ENCODE measurements at places on chromosomes 16 and 17.

DNA sequence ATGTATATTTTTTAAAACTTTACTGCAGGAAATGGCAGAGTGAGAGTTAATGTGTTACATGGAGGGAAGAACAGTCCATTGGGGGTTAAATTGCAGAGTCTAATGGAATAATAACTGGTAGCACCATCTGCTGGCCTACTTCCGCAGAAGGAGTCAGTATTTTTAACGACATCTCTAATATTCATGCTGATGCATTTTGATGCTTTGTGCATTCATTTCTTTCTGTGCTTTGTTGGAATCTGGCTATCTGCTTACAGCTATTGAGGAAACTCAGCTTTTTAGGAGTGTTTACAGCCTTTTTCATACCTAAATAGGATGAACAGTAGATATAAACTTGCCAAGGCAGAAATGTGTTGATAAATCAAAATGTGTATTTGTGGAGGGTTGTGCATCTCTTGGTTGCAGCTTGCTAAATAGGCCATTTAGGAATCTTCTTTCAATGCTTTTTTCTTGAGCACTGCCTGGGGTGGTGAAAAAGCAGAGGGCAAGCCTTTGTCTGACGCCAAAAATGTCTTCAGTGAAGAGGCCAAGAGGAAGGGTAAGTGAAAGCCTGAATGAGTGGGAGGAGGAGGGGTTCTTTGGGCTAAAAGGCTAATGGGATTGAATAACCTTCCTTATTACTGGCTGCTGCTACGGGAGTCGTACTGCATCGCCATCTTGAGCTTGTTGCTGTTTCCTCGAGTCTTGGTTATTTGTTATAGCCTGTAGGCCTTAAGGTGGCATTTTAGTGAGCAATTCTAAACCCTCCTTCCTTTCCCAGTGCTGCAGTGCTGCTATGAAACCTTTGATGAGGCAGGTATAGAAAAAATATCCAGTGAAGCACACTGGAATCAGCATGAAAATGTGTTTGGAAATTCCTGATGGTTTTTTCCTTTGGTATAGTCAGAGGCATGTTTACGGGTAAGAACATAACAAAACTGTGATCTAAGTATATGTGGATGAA lies 153.3 kb downstream of the CHD9 start:
- peak; percentile 98 for DNase-seq

DNA sequence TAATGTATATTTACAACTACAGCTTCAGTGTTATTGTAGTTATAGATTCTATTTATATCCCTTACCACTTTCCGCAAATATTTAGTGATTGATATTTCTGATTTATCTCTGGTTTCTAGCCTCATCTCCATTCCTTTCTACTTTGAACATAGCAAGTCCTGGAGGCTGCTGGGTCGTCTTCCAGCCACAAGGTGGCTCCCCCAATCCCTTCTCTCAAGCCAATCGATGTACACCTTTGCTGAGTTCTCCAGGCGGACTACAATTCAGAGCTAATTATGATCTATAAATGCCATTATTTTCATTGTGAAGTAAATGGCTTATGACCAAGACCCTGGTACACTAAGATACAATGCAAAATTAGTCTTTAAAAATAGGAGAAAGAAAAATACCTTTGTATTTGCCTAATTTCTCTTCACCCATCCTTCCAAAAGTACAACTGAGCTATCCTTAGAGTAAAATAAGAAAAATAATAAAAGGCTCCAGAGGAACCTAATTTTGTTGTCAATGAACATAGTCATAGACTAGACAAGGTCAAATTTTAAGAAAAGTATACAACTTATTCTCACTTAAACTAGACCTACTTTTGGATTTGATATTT lies 122.1 kb downstream of the SKAP1 start:
- peak; percentile 67 for DNase-seq

DNA sequence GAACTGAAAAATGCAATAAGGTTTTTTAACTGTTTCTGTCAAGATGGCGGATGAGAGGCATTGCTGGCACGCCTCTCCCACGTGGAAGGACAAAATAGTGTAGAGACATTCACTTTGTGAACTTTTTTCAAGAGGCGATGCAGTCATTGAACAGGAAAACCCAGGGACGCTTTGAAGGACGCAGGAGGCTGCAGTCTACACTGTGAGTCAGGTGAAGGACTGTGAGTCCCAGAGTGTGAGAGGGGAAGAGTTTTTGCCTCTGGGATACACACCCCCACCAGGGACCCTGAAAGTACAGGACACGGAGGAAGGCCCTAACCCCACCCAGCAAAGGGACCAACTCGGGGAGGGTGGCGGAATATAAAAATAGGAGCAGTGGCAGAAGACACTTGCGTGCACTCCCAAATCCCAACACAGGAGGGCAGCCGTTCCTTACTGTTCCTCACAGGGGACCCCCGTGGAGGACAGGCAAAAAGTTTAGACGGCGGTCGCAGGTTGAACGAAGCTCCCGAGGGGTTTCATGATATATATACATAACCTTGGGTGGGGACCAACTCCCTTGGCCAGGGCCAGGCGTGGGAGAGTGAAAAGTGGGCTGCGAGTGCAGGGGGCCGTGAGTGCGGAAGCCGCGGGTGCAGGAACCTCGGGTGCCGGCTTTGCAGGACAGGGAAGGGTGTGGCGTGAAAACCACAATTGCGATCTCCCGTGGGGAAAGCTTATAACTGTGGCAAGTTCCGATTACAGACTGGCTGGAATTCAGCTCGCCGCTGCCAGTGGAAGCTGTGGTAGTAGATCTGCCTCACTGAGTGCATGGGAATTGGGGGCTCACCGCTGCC lies 82.0 kb upstream of the ALOX12 start:
- DNase-seq, result peak; percentile 71

DNA sequence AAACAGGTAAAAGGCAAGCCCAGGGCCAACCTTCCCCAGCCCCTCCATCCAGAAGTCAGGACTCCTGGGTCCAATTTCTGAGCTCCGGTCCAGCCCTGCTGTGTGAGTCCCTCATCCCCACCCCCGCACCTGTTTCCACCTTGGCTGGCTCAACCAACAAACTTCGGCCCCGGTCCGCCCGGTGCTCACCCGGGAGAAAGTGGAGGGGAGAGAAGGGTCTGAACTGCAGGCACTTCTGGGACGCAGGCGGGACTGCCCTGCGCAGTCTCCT lies 541 bp downstream of the RHBDF2 start:
- no peak for DNase-seq

DNA sequence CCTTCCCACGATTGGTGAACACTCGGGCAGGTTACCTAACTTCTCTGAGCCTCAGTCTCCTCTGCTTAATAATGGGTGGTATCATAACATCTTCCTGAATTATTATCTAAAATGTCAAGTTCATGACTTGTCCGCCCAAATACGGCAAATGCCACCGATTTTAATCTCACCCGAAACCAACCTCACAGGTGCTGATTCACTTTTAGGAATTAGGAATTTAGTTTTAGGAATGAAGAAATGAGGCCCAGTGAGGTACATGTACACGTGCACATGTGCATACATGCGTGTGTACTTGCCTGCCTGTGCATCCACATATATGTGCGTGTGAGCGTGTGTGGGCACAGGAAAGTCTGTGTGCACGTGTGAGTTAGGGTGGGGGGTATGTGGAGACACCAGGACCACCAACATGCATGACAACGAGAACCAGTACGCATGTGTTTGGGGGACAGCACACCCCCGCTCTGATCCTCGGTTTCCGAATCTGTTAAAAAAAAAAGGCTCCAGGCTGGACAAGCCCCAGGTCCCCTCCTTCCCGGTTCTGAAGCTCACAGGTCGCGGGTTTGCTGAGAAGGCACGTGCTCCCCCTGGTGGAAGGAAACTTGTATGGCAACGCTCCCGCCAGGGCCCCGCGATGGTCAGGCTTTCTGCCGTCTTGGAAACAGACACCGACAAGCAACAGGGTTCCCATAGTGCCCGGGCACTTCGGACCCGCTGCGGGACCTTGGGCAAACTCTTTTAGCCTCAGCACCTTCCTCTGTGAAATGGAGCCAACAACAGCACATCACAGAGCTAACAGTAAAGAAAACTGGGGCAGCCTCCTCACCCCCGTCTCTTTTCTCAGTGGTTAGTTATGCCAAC lies 219.2 kb downstream of the RBFOX3 start:
- peak; percentile 63 for DNase-seq

DNA sequence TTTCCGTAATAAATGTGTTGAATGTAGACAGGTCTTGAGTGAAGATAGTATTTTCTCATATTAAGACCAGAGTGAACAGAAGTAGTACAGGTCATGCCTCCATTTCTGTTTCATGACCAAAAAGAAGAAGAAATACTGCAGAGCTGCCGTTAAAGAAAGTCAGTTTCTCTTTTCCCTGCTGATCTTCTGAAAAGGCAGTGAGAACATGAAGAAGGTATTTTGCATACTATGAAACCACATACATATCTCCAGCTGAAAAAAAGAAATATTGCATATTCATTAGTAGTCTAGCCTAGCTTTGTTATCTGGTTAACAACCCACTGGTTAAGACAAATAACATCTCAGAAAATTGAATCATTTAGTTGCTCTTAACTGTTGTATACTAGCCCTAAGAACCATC lies 138.4 kb downstream of the PHKB start:
- no peak for DNase-seq

GRCh38 chr17:33381201-33381600 lies 88.1 kb upstream of the ASIC2 start:
- no peak for DNase-seq

- no peak for DNase-seq
Measured at GRCh38 chr16:72367851-72368250, 195.9 kb upstream of the PMFBP1 start.

GRCh38 chr16:74769586-74770190 lies 4.9 kb downstream of the FA2H start:
- DNase-seq, result no peak

DNA sequence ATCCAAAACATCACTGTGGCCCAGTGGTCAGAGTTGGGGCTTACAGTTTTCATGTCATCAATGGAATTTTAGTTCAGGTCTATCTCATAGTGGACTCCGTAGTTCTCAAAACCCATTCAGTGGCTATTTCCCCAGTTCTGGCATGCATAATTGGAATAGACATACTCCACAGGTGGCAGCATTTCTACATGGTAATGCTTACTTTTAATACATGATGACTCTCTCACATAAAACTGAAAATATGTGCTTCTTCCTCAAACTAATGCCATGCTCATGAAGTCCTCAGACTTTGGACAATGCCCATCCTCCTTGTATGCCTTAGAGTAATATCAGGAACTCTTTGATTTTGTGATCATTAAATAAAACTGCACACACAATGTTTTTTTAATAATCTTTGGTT lies 857.4 kb upstream of the GOT2 start:
- no peak for DNase-seq

GRCh38 chr17:64099543-64099942 lies 30.4 kb downstream of the ERN1 start:
- DNase-seq, result no peak

GRCh38 chr16:86959091-86959651 lies 358.0 kb downstream of the C16orf95 start:
- no peak for DNase-seq

Data from NCI-H1105 treated with DMSO at 0.1 percent for 48 hours (cell line).